Thoracic aorta (tissue), 2 donors: ENCODE measurements at places on chromosomes 2 and 18.

DNA sequence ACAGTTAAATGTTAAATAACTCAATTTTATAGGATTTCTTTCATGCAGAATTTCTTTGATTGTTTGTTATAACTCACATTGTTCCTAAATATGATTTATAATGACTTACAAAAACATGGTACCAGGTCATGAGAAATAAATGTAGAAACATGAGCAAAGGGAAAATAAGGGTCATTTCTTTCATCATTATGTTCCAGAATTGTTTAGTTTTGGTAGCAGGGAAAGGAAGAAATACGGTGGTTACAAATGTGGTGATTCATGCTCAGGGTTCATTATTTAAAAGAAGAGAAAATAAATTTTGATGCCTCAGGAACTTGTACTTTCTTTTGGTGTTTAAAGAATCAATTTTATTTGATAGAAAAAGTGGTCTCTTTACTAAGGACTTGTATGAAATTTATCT lies 4.4 kb downstream of the LYPD6B start:
- DNase-seq: no peak

DNA sequence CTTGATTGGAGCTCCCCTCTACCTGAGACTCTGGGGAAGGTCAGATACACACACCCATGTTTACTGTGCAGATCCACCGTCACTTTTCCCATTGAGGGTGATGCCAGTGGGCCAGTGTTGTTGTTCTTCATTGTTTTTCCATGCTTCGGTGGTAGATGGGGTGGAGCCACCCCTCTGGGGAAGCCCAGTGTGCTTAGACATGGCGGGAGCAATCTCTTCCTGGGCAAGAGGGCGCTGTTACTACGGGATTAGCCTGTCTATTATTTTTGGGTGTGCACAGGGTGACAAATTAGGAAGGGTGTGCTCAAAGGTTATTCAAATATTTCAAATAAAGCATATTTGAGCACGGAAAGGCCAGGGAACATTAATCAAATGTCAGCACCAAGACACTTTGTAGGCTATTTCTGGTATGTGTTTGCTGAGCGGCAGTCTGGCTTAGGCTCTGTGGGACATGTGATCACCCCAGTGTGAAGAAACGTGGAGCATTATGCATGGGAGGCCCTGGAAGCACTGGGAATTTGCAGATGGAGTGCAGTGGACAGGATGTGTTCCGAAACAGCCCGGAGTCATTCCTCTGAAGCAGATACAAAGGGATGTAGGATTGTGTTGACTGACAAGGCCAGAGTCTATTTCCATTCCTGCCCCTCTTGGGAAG lies 34.8 kb upstream of the SMIM21 start:
- no peak for DNase-seq

GRCh38 chr2:234161932-234162331 lies 111.4 kb downstream of the SPP2 start:
- no peak for DNase-seq

GRCh38 chr2:52632543-52632942 lies 1135.1 kb upstream of the CHAC2 start:
- no peak for DNase-seq

DNA sequence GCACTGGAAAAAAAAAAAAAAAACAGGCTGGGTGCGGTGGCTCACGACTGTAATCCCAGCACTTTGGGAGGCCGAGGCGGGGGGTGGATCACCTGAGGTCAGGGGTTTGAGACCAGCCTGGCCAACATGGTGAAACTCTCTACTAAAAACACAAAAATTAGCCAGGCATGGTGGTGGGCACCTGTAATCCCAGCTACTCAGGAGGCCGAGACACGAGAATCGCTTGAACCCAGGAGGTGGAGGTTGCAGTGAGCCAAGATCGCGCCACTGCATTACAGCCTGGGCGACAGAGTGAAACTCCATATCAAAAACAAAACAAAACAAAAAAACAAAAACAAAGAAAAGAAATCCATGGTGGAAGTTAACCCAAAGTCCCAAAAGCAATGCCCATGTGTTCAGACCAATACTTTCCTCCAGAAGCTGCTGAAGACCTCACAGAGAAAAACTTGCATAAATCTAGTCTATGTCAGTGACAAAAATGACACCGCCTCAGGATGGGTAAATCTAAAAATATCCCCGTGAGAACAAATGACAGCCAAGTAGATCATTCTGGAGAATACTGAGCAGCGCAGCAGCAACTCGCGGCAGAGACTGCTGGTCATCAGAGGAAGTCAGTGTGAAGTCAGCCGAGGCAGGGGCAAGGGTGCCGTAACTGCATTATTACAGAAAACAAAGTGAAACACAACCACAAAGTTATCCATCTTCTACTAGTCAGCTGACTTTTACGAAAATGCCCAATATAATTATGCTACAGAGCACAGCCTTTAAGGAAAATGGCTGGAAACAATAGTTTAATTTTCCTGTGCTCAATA lies 41.0 kb downstream of the LPIN2 start:
- DNase-seq: no peak

DNA sequence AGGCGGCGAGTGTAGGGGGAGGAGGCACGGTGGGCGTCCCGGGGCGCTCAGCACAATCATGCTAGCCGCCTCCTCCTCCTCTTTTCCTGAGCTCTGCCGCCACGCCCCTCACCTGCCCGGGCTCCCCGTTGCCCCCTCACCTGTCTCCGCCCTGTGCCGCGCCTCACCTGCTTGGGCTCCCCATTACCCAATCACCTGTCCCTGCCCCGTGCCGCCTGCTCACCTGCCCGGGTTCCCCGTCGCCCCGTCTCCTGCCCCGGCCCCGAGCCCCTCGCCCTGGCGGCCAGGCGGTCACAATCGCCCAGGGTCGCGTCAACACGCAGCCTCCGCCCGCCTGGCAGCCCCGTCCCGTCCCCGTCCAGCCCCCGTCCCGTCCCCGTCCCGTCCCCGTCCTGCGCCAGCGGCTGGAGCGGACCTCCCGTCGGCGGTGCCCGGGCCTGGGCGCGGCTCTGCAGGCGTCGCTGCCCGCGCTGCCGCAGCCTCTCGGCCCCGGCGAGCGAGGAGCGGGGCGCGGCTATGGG lies at the start of gene DCDC2C:
Gene DCDC2C (plus strand): TSS at position 340 of the 521 bp plus-strand sequence. CDS start 177 bp downstream, at position 517.
- no peak for DNase-seq

DNA sequence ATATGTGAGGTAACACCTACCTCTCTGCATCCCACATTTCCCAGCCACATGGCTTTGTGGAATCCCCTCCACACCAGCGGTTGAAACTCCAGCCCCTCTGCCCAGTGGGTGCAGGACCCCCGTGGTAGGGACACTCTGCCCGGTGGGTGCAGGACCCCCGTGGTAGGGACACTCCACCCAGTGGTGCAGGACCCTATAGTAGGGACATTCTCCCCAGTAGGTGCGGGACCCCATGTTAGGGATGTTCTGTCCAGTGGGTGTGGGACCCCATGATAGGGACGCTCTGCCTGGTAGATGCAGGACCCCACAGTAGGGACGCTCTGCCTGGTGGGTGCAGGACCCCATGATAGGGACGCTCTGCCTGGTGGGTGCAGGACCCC lies 11.5 kb downstream of the COPS9 start:
- no peak for DNase-seq

- no peak for DNase-seq
Measured at GRCh38 chr2:71962911-71963694, 184.6 kb downstream of the CYP26B1 start.

DNA sequence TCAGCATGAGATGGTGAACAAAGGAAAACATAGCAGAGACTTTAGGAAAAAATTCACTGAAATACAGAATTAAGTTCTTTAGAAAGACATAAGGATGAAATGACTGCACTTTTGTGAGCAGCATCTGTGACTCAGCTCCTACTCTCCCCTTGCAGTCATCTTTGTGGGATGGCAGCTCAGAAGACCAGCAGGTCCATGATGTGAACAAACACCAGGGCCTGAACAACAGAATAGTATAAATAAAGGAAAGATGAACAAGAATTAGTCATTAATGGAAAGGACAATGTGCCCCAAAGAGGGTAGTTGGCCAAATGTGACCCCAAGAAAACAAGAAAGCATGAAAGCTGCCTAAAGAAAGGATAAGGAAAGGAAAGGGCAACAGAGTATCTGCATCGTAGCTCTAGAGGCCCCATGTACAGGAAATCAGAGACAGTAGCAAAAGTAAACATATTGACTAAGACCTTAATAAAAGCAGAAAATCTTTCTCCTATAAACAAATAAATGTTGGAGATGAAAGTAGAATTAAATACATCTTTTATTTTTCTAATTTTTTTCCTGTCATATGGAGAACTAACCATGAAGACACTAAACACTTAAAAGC lies 318.0 kb downstream of the ZEB2 start:
- no peak for DNase-seq

DNA sequence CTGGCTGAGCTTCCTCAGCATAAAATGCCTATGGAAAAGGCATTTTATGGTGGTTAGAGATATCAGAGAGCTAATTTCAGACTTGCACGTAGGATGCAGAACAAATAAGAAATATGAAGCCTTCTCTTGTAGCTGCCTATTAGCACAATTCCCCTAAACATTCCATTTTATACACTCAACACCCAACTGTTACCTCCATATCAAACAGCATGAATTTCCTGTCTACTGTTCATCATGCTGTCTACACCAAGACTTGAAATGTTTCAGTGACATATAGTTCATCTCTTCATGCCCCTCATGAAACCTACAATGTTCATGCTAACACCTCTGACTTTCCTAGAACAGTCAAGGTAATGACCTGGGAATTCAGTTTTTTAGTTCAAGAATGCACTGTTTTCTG lies 249.9 kb downstream of the PIEZO2 start:
- no peak for DNase-seq

DNA sequence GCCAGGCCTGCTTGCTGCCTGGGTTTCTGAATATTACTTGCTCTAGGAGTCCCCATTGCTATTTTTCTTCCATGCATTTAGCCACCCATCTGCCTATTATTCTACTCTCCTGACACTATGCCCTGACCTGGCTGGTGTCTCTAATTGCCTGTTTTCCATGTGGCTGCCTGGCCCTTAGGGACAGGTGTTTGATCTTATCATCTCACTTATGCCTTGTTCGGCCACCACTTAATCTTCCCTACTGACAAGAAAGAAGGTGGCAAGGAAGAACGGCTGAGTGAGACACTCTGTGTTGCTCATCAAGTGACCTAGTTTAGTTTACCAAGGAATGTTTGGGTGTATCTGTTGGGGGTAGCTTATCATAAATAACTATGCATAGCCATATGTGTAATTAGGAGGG lies 50.4 kb upstream of the RAPH1 start:
- no peak for DNase-seq

- no peak for DNase-seq
Measured at GRCh38 chr2:9844576-9844975, 1.3 kb downstream of the TAF1B start.

DNA sequence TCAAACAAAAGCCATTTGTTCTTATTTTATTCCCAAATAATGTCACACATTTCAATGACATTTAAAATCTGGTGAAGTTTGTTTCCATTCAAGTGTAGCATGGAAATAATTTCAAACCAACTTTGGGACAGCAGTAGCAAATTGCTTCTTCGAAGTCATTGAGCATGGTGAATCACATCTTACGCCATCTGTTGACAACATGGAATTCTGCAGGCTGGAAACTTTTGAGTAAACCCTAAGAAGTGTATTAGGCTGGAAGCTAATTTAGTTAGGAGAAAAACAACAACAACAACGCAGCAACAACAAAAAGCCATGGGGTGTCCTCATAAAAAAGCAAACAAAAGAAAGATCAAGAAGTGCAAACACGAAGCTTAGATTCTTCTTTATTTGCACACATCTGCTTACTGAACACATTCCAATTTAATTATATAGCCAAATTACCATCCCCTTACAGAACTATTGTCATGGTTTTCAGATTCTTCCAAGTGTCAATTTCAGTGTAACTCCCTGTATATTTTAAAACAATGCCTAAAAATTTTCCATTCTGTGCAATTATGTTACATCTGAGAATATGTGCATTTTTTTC lies 659.0 kb upstream of the CDH7 start:
- DNase-seq: no peak

DNA sequence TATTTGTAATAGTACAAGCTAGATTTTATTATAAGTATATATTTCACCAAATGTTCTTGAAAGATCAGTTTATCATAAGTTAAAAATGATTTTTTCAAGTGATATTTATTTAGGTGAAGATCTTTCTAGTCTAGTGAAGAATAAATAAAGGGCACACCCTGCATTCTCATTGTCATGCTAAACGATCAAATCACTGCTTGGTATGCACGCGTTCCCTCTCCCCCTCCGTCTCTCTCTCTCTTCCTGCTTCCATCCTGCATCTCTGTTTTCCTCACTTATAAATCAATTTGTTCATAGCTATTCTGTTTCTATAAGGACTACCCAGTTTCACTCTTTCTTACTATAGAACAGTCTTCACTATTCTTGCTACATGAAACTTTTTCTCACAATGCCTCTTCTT lies 1067.4 kb downstream of the LRP1B start:
- no peak for DNase-seq

- DNase-seq: no peak
Measured at GRCh38 chr2:2698182-2699120, 367.4 kb upstream of the MYT1L start.

DNA sequence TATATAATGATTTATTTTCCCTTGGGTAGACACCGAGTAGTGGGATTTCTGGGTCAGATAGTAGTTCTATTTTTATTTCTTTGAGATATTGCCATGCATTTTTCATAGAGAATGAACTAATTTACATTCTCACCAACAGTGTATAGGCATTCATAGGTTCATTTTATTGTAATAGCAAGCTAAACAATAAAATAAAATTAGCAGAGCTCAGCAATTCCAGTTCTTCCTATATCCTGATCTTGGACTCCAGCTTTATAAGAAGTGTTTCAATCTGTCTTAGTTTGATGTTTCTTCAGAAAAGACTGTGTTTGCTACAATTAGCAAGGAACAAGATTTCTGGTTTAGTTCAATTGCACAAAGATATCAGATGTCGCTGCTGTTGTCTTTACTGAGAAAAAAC lies 1024.4 kb upstream of the LRRTM1 start:
- no peak for DNase-seq

DNA sequence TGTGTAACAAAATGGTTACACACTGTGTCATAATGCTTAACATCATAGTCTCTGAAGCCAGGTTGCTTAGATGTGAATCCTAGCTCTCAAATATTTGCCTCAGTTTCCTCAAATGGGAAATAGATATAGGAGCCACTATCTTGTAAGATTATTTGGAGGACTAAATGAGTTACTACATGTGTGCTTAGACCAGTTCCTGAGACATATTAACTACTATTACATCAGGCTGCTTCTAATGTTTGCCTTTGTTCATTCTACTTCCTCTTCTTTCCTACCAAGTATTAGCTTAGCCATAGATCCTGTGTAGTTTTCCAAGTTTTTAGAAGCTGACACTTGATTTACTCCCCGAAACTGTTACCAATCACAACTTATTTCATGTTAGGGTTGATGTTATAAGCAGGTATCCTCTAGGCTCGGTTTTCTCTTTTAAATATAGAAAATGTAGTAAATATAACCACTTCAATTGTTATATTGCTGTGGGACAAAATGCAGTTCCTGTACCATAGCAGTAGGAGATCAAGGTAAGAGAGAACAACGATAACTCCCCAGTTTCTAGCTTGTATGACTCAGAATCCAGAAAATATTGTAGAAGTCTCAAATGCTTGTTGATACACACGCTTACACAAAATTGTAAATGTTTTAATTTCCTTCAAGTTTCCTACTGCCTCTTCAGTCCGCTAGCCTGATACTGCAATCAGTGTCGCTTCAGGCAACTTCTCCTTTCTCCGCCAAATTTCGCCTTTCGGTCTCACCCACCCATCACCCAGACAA lies 751 bp upstream of the DNAJC10 start:
- DNase-seq: no peak

GRCh38 chr2:98800330-98801064 lies 69.6 kb upstream of the MGAT4A start:
- no peak for DNase-seq

- DNase-seq: no peak
Measured at GRCh38 chr2:203783496-203784203, 77.2 kb downstream of the CD28 start.

GRCh38 chr2:56680971-56681631 lies 497.3 kb downstream of the CCDC85A start:
- DNase-seq: no peak
